ENCODE measurements at places on chromosomes 5 and 9.

DNA sequence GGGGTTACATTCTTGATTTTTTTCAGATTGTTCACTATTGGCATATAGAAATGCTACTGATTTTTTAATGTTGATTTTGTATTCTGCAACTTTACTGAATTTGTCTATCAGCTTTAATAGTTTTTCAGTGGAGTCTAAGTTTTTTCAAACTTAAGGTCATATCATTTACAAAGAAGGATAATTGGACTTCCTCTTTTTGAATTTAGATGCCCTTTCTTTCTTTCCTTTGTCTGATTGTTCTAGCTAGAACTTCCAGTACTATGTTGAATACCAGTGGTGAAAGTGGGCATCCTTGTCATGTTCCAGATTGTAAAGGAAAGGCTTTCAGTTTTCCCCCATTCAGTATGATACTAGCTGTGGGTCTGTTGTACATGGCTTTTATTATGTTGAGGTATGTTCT, 49.3 kb downstream of the SREK1 start:
- no peak for DNase-seq

GRCh38 chr9:90915693-90916092, 114.1 kb downstream of the SYK start:
- DNase-seq: no peak

GRCh38 chr5:168765551-168766425, 186.6 kb upstream of the PANK3 start:
- DNase-seq: no peak

GRCh38 chr5:81163651-81164050, 69.5 kb upstream of the CKMT2 start:
- no peak for DNase-seq

GRCh38 chr5:179378441-179379271, 33.4 kb upstream of the ADAMTS2 start:
- DNase-seq: no peak

- DNase-seq: no peak
These were observed 132.7 kb upstream of the SLC12A2 start for GRCh38 chr5:127950707-127951391.

DNA sequence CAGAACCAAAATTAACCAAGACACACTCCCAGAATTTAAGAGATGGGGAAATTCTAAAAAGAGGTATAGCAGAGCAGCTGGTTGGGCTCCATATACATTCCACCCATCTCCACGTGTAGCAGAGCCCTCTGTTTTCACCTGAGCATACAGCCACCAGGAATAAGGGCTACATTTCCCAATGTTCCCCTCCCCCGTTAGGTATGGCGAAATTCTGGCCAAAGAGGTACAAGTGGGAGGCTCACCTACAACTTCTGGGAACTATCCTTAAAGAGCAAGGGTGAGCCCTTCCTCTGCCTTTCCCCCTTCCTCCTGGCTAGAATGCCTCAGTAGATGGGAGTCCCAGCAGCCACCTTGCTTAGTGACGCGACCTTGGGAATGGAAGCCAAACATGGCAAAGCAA, 5.3 kb upstream of the SAP30L start:
- DNase-seq: no peak

GRCh38 chr9:91945277-91946085, 4.5 kb downstream of the ROR2 start:
- no peak for DNase-seq

GRCh38 chr9:101795147-101795546, 56.7 kb upstream of the GRIN3A start:
- no peak for DNase-seq

- DNase-seq: no peak
These were observed 144.9 kb downstream of the CDK5RAP2 start for GRCh38 chr9:120435091-120435490.

GRCh38 chr9:36471359-36471758, 71.3 kb upstream of the RNF38 start:
- DNase-seq: no peak

DNA sequence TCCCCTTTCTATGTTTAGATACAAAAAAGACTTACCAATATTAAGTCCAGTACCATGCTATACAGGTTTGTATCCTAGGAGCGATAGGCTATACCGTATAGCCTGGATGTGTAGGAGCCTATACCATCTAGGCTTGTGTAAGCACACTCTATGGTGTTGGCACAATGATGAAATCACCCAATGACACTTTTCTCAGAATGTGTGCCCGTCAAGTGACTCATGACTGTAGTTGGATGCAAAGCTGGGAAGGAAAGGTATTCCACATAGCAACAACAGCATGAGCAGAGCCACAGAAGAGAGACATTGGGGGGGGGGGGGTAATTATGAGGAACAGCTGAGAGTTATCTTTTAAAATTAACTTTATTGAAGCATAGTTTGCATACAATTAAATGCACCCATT, 63.2 kb downstream of the TTLL11 start:
- DNase-seq: no peak

DNA sequence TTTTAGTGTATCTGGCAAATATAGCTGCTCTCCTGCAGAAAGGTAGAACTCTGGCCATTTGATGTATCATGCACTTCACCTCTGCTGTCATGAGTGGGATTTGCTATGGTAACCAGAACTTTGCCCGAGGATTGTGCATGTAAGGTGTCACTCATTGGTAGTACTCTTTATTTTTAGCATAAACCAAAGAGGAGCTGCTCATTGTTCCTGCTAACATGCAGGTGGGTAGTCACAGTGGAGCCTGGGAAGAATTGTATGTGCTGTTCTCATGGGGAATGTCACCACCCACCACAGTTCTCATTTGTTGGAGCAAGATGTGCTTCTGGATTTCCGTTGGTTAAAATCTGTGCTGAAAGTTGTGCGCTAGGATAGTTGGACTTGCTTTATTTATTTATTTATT, 12.3 kb downstream of the PDZD2 start:
- DNase-seq: no peak

- DNase-seq: no peak
These were observed 6.8 kb downstream of the CA9 start for GRCh38 chr9:35680331-35681105.

DNA sequence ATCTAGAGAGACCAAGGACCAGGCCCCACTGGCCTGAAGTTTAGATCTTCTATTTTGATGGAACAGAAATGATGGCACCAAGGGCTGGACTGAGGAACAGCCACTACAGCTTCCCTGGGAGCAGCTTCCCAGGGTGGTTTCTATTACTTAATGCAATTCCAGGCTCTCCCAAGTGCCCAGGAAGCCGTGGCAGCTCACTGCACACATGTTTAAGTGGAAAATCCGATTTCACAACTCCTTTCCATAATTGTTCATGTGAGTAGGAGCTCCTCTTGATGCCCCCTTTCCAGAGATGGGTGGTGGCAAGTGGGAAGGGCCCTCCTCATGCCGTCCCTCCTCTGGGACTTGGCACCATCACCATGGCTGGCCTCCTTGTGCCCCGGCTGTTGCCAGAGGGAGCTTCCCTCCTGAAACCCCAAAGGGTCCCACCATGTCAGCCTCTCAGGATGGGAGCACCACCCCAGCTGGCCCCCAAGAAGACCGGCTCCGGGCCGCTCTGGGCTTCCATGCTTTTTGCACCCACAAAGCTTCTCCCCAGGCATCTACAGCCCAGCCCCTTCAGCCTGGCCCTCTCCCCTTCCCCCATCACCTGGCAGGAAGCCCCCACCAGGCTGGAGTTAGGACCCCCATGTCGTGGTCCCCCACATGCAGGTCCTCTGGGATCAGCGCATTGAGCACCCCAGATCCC, 9.1 kb upstream of the UBAC1 start:
- DNase-seq: no peak

DNA sequence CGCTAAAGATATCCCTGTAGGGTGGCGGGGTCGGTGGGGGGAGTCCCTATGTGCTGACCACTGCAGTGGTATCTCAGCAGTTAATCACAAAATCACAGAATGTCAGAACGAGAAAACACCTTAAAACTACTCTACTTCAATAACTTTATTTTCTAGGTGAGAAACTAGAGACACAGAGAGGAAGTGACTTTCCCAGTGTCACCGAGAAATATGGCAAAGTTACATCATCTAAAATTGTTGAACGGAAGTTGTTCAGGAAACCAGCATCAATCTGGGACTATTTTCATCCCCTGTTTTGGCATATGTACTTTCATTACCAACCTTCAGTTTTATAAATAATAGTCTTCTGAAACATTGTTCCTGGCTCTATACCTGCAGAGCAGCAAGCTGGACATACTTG, 384.0 kb downstream of the SPOCK1 start:
- DNase-seq: no peak

- DNase-seq: no peak
These were observed 124.3 kb downstream of the GCNT1 start for GRCh38 chr9:76583256-76583655.

DNA sequence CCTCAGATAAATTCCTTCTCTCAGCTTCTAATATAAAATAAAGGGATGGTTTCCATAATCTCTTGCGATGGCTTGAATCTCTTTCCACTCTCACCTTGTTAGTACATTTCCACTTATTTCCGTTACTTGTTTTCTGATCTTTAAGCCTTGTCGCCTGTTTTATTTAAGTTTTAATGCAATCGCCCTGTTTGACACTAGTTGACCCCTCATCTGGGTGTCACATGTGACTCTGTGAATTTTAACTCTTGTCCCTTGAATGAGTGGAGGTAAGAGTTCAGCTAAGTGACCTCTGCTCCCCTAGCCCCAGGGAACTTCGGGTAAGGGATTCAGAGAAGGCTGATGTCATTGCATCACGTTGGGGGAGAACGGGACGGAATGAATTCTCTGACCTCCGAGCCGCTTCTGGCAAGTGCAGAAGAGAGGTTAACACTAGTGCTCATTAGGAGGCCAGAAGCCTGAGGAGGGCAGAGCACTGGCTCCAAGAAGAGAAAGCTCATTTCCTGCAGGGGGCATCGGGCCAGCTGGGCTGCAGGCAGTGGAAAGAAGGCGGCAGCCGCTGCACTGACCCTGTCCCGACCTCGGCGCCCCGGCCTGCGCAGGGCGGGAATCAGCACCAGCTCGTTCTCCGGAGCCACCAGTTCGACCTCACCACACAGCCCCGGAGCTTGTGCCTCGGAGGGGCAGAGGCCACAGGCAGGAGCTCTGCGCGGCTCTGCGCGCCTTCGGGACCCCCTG, 569 bp downstream of the HINT2 start:
- peak; percentile 32 for DNase-seq

DNA sequence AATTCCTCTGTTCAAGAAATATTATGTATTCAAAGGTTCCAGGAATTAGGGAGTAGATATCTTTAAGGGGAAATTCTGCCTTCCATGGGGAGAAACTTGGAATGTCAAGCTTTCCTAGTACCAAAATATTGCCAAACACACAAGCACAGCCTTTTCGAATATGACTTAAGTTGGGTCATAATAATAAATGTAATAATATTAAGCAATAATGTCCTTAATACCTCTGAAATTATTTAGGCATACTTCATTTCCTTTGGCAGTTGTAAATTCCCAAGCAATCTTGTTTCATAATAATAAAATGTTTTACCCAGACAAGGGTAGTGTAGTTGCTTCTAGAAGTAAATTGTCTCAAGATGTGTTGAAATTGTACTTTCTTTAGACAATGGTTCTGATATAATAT, 630.3 kb upstream of the CDH18 start:
- no peak for DNase-seq

DNA sequence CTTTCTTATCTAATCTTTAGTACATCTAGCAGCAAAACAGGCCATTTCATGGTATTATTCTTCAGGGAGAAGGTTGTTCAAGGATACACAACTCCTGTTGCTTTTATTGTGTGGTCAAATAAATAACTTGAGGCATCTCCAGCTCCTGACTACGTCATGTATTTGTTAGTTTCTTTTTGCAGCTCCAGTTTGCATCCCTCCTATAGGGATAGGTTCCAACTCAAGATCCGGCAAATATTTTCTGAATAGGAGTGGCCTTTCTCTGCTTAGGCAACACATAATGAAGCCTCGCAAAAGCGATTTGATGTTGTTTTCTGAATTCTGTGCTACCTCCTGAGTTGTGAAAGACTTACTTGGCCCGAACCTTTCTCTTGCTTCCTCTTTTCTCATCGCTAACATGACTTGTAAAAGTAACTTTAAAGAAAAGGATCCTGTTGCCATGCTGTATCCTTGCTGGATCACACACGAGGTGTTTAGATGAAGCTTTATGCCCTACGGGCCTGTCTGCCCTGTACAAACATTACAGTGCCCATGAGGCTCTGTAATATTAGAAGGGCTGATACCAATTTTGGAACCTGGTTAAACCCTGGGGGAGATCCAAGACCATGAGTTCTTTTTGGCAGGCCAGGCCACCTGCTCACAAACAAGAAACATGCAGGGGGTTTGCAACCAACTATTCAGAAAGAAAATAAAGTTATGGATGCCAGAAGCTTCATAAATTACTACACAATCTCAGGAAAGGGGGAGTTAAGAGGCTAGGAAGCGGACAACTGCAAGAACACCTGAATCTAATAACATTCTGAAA, 149.8 kb upstream of the FGF10 start:
- no peak for DNase-seq

- DNase-seq: no peak
These were observed 150.9 kb downstream of the OSTF1 start for GRCh38 chr9:75239176-75239575.

DNA sequence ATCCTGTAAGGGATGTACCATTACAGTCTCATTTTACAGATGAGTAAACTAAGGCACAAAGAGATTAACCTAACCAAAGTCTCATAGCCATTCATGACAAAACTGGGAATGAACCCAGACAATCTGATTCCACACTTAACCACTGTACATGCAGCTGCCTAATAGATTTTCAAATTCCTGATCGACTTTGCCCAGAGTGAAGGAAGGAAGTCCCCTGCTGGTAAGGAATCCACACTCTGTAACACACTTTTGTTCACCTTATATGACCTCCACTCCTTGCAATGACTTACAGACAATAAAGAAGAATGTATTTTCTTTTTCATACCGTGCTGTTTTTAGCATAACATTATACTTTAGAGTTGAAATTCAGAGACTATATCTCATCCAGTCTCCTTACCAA, 31.3 kb upstream of the PLPP6 start:
- DNase-seq: no peak

- DNase-seq: no peak
These were observed 38.8 kb upstream of the NDFIP1 start for GRCh38 chr5:142069606-142070399.

GRCh38 chr9:112530751-112531205, 44.2 kb downstream of the KIAA1958 start:
- DNase-seq: no peak

- no peak for DNase-seq
These were observed 1.0 kb downstream of the KLF4 start for GRCh38 chr9:107488375-107489143.

DNA sequence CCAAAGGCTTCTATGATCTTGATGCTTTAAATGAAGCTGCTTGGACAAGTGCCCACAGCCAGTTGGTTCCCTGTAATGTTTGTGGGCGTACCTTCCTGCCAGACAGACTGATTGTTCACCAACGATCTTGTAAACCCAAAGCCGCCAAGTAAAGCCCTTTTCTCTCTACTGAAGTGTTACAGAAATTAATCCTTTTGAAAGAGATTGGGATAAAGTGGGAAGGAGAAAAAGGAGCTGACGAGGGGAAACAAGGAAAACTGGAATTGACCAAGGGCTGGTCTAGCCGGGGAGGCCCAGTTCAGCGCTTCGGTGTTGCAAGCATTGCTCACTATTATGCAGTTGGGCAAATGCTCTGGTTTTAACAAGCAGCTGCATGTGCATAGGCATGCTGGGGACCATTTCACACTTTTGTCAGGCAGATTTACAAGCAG, 53.2 kb downstream of the ZNF474 start:
- DNase-seq: peak; percentile 19

All from NCI-H1694 treated with DMSO at 0.1 percent for 48 hours (cell line).